ENCODE measurements at places on chromosomes 4 and X. TPM values are rescaled to one million over a fixed set of nuclear protein-coding genes. Genes with fewer than 3 reads are reported as not detected.

CHIC2 gene
- total RNA-seq, result 6.6 TPM

PFKFB1 gene
- not detected for total RNA-seq

CCDC110 gene
- not detected for total RNA-seq

FAAH2 gene
- 0.06 TPM for total RNA-seq

HSFX1 gene
- 0.33 TPM for total RNA-seq

ODAM gene
- total RNA-seq, result not detected

CT45A2 gene
- not detected for total RNA-seq

NUDT9 gene
- 32.6 TPM for total RNA-seq

CXorf49B gene
- not detected for total RNA-seq

ALB gene
- total RNA-seq, result not detected

CSN1S1 gene
- total RNA-seq, result not detected

NLGN3 gene
- total RNA-seq, result 0.97 TPM

SMIM43 gene
- total RNA-seq, result 0.21 TPM

HPF1 gene
- 14.9 TPM for total RNA-seq

SMIM31 gene
- not detected for total RNA-seq

MAOB gene
- total RNA-seq, result 0.14 TPM

AFP gene
- total RNA-seq, result 2.3 TPM

CLDN2 gene
- 7.4 TPM for total RNA-seq

DDX53 gene
- not detected for total RNA-seq

ASB9 gene
- 20.2 TPM for total RNA-seq

STAG2 gene
- 35.2 TPM for total RNA-seq

RADX gene
- 0.06 TPM for total RNA-seq

SULT1E1 gene
- total RNA-seq, result not detected

C1QTNF7 gene
- not detected for total RNA-seq

DOK7 gene
- total RNA-seq, result 0.23 TPM

VCX3B gene
- total RNA-seq, result not detected

TRIM75 gene
- not detected for total RNA-seq

SPATA18 gene
- total RNA-seq, result 5.5 TPM

C4orf17 gene
- total RNA-seq, result not detected

MSANTD1 gene
- total RNA-seq, result 0.21 TPM

SYNPO2 gene
- 1.0 TPM for total RNA-seq

GAGE13 gene
- not detected for total RNA-seq

MTTP gene
- total RNA-seq, result not detected

EREG gene
- total RNA-seq, result 10.2 TPM

IGSF1 gene
- total RNA-seq, result 0.32 TPM

TMSB15B gene
- total RNA-seq, result 6.4 TPM

NPFFR2 gene
- total RNA-seq, result not detected

HSD17B13 gene
- total RNA-seq, result 0.05 TPM

PDZD4 gene
- 2.9 TPM for total RNA-seq

GNL3L gene
- 28.0 TPM for total RNA-seq

MID1 gene
- 32.2 TPM for total RNA-seq

RAB33A gene
- total RNA-seq, result 0.13 TPM

SPANXC gene
- not detected for total RNA-seq

LIN54 gene
- total RNA-seq, result 6.4 TPM

PNMA3 gene
- total RNA-seq, result 0.25 TPM

GAGE12H gene
- not detected for total RNA-seq

RENBP gene
- 0.22 TPM for total RNA-seq

PNMA6A gene
- total RNA-seq, result 4.9 TPM
